ENCODE measurements at places on chromosomes 1 and 21.

DNA sequence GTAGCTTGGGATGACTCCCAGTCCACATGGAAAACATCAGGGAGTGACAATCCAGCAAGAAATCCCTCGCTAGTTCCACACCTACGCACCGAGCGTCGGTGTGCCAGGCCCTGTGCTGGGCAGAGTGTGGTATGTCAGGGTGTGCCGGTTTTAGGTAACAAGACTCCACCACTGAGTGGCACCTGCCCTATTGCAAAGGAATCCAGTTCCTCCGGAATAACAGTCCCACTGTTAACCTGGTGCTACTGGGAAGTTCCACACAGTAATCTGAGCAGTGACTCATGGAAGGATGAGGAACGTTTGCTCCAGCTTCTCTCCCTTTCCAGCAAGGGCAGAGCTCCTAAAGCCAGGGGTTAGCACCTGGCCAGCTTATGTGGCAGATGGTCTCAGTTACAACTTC lies 14.3 kb downstream of the RNF207 start:
- DNase-seq: no peak

DNA sequence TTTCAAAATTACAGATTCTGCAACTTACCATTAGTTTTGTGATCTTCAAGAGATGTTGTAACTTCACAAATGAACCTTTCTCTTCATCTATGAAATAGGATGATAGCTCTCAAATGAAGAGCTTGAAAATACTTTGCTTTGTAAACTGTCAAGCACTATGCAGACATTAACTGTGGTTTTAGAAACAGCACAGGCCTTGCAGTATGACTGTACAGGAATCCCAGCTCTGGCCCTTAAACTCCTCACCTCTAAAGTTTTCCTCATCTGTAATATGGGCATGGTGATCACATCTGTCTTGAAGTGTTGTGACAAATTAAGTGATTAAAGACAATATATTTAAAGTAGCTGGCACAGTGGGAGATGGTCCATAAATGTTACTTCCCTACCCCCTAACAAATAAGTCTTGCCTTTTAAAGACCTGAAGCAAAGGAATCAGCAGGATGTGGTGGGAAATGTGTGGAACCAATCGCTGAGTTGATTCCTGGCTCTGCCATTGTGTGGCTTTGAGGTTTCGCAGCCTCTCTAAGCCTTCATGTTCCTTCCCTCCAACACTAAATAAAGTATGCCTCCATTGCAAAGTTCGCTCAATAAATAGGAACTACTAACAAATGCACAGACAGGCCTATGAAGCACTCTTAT lies 5.5 kb upstream of the PTP4A2 start:
- DNase-seq: no peak

GRCh38 chr21:46007492-46007868 lies 25.9 kb downstream of the COL6A1 start:
- DNase-seq: no peak

GRCh38 chr1:63038586-63038985 lies 254.7 kb downstream of the ATG4C start:
- DNase-seq: no peak

- no peak for DNase-seq
Measured at GRCh38 chr1:188877668-188878067, 1600.0 kb downstream of the BRINP3 start.

DNA sequence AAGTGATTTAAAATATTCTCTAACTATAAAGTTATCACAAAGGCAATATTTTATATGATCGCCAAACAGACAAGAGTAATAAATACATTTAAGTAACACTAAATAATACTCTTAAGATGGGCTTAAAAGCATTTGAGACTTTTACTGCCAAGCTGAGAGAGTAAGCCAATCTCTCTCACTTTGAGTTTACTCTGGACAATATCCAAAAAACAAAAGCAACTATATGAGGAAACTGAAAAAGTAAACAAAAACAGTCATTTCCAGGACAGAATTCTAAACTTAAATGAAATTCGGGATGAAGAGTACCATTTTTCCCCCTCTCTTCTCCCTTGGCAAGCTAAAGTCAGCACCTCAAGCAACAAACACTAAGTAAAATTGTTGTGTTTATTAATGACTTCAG lies 173.2 kb downstream of the COP1 start:
- DNase-seq: peak; percentile 10

DNA sequence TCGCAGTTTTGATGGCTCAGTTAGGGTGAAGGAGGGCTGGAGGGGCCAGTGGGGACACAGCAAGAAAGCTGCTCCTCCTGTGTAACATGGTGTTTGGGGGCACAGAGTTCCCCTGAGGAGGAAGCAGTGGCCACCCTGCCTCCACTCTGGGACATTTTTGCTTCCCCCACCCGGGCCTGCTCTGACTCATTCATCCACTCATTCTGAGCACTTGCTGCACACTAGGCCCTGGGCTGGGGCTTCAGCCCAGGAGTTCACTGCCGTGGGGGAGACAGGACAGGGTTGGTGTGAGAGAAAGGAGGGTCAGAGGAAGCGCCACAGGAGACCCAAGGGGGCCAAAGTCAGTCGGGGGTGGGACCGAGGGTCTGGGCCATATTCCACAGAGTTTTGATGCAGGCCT lies 41.4 kb upstream of the ACOT11 start:
- DNase-seq: peak; percentile 57

DNA sequence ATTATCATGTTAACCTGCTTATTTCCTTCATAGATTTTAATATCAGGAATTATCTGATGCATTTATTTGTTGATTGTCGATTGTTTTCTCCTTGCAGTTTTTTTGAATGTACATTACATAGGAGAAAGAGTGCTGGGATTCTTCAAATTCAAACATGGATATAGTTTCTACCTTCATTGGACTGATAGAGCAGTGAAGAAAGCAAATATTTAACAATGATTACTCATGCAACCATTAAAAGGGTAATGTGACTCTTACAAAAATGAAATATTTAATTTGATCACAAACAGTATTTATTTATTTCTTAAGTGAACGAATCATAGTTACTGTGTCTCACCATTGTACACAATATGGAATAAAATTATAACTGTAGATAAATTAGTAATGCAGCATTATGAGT lies 350.9 kb downstream of the BRINP3 start:
- DNase-seq: no peak

GRCh38 chr1:109649491-109649914 lies 6.4 kb upstream of the GSTM4 start:
- no peak for DNase-seq

DNA sequence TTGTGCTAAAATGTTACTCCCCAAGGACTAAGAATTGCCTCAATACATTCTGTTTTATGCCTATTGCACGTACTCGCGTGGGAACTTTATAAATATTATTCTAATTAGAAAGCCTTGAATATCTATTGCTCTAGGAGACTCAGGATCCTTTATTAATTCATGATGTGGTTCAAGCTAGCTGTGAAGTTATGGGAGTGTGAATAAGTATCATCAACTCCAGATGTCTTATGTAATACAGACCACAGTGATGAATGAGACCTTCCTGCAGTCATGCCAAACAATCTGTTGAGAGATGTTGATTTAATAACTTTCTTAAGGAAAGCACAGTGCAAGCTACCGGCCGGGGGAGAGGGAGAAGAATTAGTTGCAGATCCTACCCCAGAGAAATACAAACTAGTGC lies 519.2 kb upstream of the ZP4 start:
- peak; percentile 94 for DNase-seq

DNA sequence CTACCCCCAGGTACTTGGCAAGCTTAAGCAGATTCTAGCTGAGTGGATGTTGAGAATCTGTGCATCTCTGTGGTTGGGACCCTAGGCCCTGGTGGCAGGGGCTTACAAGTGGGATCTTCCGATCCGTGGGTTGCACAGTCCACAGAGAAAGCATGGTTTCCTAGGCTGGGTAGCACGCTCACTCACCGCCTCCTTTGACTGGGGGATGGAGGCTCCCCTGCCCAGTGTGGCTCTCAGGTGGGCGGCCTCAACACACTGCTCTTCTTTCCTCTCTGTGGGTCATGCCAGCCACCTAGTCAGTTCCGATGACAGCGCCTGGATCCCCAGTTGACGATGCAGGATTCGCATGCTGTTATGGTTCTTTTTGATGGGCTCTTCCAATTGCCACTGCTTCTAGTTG lies 639.5 kb upstream of the ADAMTS5 start:
- no peak for DNase-seq

- DNase-seq: no peak
Measured at GRCh38 chr1:92973203-92973897, 12.1 kb upstream of the DIPK1A start.

GRCh38 chr1:87219626-87220025 lies 109.1 kb upstream of the LMO4 start:
- DNase-seq: no peak

DNA sequence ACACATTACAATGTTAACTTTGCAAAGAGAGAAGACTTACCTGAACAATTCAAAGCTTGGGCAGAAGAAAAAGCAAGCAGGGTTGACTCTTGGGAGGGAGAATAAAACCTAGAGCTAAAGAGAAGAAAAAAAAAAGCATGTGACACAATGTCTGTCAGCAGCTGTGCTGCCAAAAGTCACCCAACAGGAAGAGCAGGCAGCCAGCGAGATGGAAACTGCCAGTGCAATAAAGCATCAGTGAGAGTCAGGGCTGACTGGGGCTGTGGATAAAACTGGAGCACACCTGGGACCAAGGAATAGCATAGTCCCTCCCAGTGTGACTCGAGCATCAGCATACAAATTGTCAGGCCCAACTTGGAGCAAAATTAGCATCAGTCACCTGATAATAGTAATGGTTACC lies 65.0 kb upstream of the SLC22A15 start:
- no peak for DNase-seq

DNA sequence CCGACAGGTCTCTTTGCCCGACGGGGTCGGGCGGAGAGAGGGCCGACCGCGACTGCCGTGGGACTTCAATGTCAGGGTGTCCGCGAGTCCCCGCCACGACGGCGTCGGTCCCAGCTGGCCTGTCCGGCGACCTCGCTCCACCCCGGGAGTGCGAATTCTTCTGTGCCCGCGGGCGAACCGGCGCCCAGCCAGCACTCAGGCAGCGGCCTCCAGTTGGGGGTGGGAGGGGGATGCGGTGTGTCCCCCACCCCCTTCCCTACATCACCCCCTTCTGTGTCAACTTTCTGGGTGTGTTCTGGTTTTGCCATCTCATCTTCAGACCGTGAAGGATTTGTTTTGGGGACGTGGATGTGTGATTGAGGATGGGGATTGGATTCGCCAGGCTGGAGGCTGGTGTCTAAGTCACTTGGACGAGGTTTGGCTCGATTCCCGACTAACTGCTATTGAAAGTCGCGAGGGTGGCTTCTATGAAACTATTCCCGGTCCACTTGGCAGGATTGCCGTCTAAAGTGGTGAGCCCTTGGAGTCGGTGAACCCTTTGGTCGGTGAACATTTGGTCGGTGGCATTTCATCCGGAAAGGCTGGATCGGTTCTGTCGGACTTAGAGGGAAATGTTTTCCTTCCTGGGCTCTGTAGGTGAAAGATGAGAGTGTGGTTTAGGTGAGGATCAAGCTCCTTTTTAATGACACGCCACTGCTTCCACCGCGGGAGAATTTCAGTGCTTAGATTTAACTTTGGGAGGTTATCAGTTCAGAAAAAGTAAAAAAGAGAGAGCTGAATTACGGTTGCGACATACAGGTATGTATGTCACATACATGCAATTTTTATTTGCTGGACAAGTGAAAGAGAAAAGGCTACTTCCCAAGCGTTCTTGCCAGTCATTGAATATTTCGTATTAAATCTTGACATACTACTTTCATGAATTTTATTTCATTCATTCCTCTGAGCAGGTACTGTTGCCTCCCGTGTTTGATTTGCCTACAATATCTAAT lies 771 bp downstream of the ABCD3 start:
- DNase-seq: peak; percentile 43

DNA sequence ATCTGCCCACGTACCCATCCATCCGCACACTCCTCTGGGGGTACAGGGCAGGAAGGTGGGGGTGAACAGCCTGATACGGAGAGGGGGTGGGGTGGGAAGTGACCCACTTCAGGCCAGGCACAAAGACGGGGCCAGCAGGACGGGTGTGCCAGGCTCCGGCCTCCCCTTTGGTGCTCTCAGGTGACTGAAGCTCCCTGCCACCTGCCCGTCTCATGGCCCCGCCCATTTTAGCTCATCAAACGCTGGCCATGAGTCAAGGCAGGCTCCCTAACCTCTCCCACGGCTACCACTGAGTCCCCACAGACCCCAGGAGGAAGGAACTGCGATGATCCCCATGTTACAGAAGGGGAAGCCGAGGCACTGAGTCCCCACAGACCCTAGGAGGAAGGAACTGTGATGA lies 109.6 kb downstream of the CRYAA start:
- no peak for DNase-seq

DNA sequence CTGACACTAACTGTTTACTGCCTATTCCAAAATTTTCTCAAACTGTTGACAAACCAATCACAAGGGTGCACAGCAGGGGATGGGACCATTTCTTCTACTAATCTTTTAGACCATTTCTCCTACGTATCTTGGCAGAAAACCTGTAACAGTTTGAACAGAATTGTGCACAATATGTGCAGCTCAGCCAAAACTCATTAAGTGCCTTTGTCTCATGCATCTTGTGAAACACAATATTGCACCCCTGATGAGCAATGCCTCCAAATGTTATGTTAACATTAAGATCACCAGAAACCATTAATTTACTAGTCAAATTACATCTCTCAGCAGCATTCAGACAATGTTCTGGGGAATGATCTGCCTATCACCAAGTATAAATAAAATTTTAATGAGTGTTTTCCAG lies 247.5 kb downstream of the NRIP1 start:
- no peak for DNase-seq

DNA sequence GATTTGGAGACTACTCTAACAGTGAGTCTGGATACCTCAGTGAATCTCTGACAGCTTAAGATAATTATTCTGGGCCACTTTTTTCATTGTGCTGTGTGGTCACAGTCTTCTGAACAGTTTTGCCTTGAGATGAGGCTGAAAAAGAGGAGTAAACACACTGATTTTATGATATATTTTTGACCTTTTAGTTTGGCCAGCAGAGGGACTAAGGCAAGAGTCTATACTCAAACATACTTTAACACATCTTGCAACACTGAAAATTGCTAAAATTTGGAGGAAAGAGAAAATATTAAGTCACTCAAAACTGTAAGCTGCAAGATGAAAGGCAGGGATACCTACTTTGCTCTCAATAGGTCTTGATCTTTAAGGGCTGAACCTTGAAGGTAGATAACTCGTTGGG lies 182.7 kb downstream of the KCNT2 start:
- DNase-seq: no peak

DNA sequence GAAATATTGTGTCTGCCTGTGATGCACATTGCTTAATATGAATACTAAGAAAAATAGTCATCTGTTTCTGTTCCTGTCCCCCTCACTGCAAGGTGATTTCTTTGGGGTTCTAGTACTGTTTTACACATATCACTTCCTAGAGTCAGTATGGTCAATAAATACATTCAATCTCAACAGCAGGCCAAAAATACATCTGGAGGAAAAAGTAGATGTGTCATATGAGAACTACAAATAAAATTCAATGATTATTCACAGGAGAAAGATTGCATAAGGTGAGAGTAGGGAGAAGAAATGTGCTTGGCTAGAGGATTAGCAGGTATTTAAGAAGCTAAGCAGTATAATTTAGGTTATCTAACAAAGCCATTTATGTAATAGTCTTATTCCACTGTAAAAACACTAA lies 45.3 kb upstream of the SAMSN1 start:
- no peak for DNase-seq

All from fibroblast of skin of right biceps (primary cell).